CD8-positive, alpha-beta T cell (primary cell): ENCODE measurements at places on chromosomes 6 and 20.

GRCh38 chr6:53043581-53043980 is 21.6 kb upstream of the FBXO9 start:
- no peak for DNase-seq

GRCh38 chr6:163637524-163637923 is 223.0 kb downstream of the QKI start:
- no peak for DNase-seq

GRCh38 chr6:161922631-161923119 is 648.8 kb upstream of the AGPAT4 start:
- DNase-seq: no peak

GRCh38 chr20:460707-461106 is 1.6 kb downstream of the TBC1D20 start:
- no peak for DNase-seq

DNA sequence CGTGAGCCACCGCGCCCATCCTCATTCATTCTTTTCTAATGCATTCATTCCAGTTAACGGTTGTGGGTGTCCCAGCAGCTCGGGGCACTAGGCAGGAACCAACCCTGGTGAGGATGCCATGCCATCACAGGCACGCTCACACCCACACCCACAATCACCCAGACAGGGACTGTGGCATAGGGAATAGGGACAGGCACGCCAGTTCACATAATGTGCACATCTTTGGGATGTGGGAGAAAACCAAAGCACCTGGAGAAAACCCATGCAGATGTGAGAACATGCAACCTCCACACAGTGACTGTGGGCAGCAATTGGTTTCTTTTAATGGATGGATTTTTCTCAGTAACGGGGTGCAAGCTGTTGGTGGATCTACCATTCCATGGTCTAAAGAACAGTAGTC is 64.3 kb downstream of the IRF4 start:
- DNase-seq: no peak

- no peak for DNase-seq
Observed at GRCh38 chr6:169913096-169913638, 161.7 kb downstream of the ERMARD start.

DNA sequence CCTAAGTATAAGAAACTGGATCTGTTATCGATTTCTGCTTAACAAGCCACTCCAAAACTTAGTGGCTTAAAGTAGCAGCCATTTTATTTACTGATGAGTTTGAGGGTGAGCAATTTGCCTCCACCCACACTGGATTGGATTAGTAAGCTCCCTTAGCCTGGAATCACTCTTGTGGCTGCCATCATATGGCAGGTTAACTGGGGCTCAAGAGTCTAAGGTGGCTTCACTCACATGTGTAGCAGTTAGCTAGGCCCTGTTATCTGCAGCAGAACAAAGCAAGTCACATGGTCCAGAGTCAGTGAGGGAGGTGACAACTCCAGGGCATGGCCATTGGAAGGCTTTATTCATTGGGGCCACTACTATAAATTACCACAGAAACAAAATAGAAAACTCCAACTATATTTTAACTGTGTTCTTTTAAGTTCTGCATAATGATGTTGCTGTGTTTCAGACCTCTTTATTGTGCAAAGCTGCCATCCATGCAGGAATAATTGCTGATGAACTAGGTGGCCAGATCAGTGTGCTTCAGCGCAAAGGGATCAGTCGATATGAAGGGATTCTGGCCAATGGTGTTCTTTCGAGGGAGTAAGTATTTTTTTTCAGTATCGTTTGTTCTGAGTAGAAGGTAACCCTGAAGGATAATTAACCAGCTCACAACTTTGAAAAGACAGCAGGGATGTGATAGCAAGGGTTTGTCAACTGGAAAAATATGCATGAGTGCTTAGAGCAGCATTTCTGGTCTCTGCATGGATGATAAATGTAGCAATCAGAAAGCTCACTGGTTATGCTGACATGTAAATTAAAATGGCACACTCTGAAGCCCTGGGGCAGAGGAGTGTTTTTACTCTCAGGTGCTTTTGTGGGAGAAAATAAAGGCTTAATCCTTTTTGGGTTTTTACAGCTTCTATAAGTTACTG is 49.6 kb downstream of the DCBLD1 start:
- no peak for DNase-seq

DNA sequence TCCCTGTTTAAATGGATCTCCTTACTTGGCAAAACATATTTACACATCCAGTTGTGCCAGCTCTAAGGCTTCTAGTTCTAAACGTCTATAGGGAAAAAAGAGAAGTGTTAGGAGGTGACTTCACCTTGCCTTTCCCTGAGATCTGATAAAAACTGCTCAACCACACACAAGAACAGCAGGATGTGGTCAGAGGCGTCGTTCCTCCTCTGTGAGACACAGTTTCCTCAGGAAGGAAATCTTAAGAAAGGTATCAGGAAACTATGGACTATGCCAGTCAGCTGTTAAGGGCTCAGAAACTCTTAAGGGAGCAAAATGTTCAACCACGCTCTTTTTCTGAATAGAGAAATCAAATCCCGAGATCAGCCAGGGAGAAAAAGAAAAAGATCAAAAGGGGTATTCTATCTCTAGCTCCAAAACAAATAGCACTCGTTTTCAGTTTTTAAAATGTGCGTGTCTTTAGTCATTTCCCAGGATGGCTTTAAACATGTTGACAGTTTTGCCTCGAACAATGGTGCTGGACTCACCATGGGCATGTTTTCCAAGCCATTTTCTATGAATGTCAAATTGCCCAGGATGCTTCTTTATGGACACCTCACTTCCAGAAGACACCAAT is 154.5 kb downstream of the HACE1 start:
- DNase-seq: peak; percentile 54

DNA sequence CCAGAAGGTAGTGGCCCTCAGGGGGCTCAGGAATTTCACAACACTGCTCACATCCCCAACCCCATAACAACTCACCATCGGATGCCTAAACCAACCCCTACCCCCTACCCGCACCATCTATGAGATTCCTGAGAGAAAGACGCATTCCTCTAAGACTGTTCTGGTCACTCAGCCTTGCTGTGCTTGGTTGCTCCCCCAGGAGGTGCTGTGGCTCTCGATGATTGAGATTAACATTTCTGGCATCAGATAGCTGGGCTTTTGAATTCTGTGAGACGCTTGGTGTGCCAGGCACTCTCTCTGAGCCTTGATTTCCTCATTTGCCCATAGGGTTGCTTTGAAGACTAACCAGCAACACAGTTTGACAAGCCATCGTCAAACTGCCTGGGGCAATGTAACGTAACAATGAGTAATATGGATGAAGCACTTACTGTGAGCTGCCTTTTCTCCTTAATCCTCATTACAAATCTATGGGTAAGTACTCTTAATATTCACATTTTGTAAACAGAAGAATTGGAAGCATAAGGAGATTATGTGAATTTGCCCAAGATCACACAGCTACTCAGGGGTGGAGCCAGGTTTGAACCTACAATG is 978 bp downstream of the WFDC6 start:
- DNase-seq: no peak

GRCh38 chr6:128098000-128098581 is 197.2 kb upstream of the THEMIS start:
- DNase-seq: no peak

DNA sequence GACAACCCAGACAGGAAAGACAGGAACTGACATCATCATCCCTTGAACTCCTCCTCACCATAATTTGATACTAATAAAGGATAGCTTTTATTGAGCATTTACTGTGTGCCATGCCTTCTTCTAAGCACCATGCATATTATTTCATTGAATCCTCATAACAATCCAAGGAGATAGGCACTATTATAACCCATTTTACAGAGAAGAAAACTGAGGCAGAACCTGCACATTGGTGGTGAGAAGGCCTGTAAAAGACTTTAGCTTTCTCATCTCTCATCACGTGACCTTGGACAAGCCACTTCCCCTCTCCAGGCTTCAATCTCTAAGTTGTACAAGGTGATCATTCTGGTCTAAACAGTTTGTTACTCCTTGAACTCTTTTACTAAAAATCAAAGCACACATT is 34.5 kb upstream of the PREX1 start:
- DNase-seq: no peak
